ENCODE measurements at places on chromosomes 6 and 20. TPM values are rescaled to one million over a fixed set of nuclear protein-coding genes. Genes with fewer than 3 reads are reported as not detected.
A peak's percentile ranks its signal among the peaks of the same experiment; 100 is the strongest.

LAMA2 gene
- 52.0 TPM for total RNA-seq

DNA sequence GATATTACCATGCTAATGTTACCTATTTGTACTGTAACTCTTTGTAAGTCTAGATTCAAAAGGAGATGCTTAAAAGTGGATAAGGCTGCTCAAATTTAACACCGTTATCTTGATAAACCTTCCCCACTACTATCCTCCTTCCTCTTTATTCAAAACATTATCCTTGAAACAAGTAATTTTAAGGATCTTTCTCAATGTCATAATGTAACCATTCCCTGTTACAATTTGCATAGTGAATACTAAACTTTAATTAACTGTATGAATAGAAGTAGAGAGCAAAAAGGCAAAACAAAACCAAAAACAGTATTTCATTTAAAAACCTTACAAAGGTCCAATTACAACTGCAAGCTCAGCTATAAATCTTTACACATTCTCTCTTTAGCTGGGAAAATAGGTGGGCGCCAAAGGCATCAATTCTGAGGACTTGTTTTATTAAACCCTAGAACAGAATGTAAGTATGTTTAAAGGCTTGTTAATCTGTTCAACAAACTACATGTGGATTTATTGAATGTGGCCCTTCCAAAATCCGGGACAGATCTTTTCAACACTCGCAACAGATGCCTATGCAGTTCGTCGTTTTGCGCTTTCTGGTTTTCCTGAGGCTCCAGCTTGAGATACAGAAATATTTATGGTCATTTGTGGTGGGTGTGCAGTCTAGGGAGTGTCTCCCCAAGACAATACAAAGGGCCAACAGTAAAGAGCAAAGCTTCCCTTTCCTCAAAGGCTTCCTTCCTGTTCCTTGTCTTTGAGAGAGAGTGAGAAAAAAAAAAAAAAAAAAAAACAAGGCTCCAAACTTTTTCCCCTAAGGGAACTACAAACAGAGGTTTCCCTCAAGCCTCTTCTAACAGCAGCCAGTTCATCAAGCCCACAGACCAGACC is 15.1 kb downstream of the KIF13A start:
- no peak for DNase-seq

GRCh38 chr20:7505152-7505834 is 435.0 kb downstream of the HAO1 start:
- DNase-seq = no peak

CST2 gene
- not detected for total RNA-seq

- DNase-seq = peak; percentile 86
Measured at GRCh38 chr20:57092112-57092899, 174.1 kb downstream of the BMP7 start.

DNA sequence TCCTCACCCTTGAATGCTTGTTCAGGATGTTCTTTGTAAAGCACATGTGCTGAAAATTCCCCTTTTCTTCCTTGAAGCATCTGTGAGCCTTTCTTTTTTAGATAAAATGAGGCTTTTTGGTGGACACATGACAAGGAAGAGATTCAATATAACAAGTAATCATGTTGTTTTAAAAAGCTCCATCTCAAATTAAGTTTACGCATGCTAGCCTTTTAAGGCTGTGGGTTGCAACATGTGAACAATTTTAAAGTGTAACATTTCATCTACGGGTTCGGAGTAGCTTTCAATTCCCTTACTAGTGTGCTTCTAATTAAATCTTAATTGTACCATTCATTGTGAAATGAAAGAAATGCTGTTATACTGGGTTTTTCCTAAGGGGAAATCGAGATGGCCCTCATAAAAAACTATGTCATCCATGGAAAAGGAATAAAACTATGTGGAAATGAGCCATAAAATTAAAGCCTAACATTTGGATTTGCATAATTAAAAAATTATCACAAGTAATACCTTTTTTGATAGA is 19.3 kb upstream of the OSTM1 start:
- DNase-seq = no peak

DNA sequence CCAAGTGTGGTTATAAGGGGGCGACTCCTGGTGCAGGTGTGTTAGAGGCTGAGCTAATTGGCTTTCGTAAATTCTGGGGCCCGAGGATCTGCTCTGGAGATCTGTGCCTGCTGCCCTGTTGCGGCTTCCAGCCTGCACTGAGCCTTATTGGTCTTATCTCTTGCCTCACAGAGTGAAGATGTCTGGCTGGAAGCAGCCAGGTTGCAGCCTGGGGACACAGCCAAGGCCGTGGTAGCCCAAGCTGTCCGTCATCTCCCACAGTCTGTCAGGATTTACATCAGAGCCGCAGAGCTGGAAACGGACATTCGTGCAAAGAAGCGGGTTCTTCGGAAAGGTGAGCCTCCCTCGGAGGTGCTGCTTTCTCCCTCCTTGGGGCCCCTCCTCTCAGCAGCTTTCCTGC is 20.0 kb downstream of the PRPF6 start:
- no peak for DNase-seq

GRCh38 chr6:31771992-31772358 is 5.2 kb downstream of the VWA7 start:
- DNase-seq = peak; percentile 65

ANKEF1 gene
- total RNA-seq = 6.6 TPM

DNA sequence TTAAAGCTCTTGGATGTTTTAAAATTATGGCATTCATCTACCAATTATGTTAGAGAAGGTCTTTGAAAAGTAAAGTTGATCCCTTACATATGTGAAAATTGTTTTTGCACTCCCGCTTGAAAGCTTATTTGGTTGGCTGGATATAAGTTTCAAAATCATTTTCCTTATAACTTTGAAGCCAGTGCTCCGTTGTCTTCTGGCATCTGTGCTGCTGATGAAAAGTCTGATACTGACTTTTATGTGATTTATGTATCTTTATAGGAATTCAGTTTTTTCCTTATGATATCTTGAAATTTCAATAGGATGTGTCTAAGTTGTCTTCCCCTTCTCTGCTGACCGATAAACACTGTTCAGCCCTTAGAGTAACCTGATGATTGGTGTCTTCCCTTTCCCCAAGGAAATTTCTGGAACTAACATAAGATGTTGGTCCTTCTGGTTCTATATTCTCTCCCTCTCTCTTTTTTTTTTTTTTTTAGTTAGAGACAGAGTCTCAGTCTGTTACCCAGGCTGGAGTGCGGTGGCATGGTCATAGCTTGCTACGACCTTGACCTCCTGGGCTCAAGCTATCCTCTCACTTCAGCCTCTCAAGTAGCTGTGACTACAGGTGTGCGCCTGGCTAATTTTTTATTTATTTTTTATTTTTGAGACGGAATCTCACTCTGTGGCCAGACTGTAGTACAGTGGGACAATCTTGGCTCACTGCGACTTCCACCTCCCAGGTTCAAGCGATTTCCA is 12.7 kb downstream of the PANK2 start:
- DNase-seq = no peak

SLC16A10 gene
- 21.4 TPM for total RNA-seq

- DNase-seq = peak; percentile 73
Measured at GRCh38 chr20:10672624-10673127, 1.1 kb downstream of the JAG1 start.

PAK5 gene
- 0.11 TPM for total RNA-seq

DNA sequence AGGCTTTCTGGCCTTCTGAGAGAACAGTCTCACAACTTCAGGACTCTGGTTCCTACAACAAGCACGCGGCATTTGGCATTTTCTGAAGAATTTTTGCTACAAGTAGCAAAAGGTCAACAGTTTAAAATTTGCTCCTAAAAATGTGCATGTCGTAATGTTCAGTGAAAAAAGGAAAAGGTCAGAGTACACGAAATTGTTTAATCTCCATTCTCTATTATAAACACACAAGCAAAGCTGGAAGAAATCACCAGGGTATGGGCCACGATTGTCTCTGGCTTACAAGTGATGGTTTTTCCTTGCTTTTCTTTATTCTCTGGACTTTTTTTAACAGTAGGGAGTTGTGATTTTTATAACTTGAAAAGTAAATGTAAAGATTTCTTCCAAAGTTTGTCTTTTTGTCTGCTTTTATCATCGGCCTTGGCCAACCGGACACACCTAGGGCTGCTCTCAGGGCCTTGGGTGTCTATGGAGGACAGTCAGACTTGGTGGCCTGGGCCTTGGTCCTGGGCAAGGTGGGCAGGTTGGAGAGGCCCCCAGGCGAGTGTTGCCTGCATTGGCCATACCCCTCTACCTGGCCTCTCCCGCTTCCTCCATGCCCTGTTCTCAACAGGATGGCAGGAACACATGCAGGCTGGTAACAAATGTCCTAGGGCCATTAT is 32.4 kb downstream of the PLEKHG1 start:
- DNase-seq = no peak

BMP6 gene
- not detected for total RNA-seq

DNA sequence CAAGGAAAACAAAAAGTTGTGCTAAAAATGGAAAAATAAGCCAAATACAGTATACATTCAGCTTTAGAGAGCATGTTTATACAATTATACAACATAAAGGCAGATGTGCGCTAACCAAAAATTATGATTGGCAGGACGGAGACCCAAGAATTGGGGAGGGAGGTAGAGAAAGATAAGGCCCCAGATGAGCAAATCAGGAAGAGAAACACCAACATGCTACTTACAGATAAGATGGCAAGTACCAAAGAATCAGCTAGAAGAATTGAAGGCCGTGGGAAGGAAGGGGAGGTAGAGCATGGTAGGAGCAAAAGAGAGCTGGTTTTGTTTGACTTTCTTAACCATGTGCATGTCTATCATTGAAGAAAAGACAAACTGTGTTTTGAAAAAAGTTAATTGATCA is 45.4 kb downstream of the PRND start:
- no peak for DNase-seq

GRCh38 chr6:87936065-87936464 is 111.6 kb upstream of the SPACA1 start:
- DNase-seq = no peak

- DNase-seq = no peak
Measured at GRCh38 chr20:14902432-14903089, 565.1 kb upstream of the FLRT3 start.

DNA sequence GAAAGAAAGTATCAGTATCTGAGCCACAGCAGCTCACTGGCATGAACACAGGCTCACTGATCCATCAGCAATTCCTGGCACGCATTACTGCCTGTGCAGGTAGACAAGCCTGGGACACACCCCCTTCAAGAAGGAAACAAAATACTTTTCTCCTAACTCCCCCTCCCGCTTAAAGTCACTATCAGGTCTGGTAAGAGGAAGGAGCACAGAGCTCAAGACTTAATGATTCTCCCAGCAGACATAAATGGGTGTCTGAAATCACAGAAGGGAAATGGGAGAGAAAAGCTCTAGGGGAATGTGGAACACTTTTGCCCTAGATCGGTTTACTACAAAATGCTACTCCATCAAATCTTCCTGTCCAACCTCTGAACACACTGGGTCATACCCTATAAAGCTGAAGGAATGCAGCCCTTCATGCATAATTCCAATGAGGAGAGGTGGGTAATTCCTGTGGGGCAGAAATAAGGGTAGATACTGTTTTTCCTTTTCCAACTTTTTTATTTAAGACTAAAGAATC is at the start of gene ADGRF1:
TSS of gene ADGRF1 (minus strand) at position 58 of the 517 bp plus-strand sequence. CDS start 13,271 bp downstream, outside the sequence.
- DNase-seq = no peak

GRCh38 chr20:62274332-62274950 is 28.4 kb upstream of the ADRM1 start:
- DNase-seq = peak; percentile 51

- no peak for DNase-seq
Measured at GRCh38 chr6:24207413-24207812, 81.4 kb downstream of the NRSN1 start.

PRDM13 gene
- total RNA-seq = not detected

- peak; percentile 54 for DNase-seq
Measured at GRCh38 chr6:73652637-73653570, 888 bp downstream of the SLC17A5 start.

DNA sequence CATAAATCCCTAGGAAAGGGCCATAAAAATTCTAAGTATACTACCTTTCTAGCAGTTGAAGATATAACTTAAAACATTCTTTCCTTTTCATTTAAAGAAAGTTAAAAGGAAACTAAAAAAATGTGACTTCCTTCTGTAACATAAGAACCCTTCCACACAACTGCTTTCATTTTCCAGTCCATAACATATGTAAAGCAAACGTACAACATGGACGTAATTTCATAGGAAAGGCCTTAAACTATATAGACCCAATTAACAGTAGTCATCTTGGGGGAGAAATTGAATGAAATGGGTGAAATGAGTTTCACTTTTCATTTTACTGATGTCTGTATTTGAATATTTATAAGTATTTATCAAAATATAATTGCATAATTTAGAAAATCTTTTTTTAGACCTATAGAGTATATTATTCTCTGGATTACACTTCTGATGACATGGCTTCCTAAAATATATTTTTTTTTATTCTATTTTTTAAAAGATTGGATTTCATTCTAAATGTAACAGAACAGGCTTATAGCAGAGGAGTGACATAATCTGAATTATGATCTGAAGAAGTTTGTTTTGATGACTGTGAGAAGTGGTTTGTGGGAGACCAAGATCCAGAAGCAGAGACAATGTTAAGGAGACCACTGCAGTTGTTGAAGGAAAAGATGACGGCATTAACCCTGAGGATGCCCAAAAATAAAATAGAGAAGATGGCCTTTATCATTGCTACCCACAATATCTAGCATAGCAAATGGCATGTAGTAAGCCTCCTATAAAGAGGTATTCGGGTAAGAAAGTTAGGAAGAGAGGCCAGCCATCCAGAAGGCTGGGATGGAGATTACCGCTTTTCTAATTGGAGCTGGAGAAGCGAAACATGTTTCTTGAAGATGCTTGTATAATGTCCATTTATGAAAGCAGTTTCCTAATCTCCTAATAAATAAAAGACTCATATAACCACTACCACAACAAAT is 260.4 kb downstream of the PTPRK start:
- DNase-seq = no peak

DNA sequence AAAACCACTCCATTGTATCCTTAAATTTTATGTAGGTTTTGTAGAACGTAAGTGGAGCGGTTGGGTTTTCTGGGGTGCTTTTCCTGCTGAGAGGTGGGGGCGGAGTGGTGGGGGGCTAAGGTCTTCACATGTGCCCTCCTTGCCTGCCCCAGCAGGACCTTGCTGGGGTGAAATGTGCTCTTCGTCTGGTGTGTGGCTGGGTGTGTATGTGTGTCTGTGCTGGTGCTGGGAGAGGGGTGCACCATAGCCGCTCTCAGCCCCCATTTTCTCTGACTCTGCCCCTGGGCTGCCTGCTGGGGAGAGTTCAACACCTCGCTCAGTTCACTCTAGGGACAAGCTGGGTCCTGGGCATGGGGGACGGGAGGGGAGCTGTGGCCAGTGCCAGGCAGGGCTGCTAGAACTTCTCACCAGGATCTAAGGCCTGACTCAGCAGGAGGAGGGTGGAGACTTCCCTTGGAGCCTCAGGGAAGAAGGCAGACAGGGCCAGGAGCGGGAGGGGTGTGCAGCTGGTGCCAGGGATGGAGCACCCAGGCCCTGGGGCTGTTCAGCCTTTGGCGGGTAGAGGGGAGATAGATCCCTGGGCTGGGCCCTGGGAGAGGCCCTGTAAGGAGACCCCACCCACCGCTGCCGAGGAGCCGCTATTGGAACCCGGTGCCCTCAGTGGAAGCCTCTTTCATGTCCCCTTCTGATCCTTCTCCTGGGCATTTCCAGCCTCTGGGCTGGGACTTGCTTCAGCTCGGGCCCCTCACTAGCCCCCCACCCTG is 4.8 kb downstream of the SOX18 start:
- peak; percentile 55 for DNase-seq

DNAH8 gene
- not detected for total RNA-seq

TTLL9 gene
- not detected for total RNA-seq

KCNK5 gene
- 0.28 TPM for total RNA-seq
